Lower leg skin (tissue), 4 donors: ENCODE measurements at places on chromosomes 7 and 10.

DNA sequence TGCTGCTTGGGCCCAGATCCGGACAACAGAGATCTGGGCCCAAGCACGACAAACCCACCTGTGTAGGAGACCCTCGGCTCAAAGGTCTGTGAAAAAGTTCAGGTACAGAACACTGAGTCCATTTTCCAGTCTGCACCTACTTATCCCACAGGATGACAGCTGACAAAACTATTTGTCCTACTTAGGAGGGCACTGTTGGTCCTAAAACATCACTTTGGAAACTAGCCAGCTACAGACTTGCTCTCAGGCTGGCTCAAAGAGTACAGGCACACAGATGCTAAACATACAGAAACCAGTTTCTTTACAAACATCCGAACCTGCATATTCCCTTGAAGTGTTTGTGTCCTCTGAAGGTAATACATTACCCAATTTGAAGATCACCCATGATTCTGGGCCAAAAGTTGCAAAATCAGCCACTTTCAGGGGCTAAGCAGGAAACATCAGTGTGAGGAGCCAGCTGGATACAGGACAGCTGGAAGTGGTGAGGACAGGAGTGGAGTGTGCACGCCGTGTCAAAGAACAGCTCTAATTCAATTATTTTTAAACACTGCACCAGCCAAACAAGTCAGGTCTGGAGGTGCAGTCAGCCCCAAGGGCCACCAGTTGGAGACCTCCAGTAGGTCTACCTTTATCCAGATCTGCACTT is 88.5 kb downstream of the NOC3L start:
- peak; percentile 84 for DNase-seq

DNA sequence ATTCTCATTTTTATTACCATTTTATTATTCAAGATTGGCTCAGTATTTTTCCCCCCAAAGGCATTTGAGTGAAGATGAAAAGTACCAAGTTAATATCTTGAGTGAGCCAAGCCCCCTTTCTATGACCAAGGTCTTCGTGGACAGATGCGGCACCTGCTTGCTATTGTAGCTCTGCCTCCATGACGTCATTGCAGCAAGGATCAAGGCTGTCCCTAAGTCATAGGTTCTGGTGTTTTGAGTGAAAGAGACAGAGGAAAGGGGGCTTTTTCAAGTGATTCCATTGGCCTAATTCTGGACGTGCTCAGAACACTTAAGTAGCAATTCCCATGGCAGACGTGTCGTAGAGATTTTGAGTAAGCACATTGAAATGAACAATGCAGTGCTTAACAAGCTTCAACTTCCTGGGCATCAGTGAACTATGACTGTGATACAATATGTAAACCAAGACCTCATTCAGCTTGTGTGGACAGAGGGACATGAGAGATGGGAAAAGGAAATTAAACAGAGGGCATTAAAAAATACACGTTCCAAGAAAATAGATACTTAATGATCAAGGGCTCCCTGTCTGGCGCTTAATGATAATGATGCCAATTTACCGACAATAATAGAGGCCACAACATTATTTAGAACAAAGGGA is 248.7 kb upstream of the NPVF start:
- no peak for DNase-seq

- peak; percentile 76 for DNase-seq
Observed at GRCh38 chr7:51242881-51243518, 73.6 kb downstream of the COBL start.

- DNase-seq: no peak
Observed at GRCh38 chr10:47261121-47261520, 38.9 kb upstream of the GDF10 start.

DNA sequence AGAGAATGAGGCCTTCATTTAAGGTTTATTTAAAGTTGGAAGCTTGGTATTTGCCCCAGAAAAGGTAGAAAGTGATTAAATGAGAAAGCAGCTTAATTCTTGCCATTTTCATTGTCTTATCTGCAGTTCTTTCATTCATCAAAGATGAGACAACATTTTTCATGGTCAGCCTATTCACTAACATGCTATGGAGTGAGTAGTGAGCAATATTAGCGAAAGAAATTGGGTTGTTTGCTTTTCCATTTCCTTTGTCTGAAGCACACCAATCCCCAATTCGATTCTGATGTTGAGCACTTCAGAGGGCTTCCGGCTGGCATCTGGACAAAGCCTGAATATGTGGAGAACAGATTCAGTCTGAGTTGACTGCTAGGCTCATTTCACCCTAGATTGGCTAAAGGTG is 317.2 kb downstream of the BBS9 start:
- DNase-seq: no peak

GRCh38 chr10:62081341-62082270 is 180.1 kb downstream of the ARID5B start:
- no peak for DNase-seq
